ENCODE measurements at places on chromosomes 6 and 20. TPM values are rescaled to one million over a fixed set of nuclear protein-coding genes. Genes with fewer than 3 reads are reported as not detected.

Gene AIF1
- total RNA-seq: 12.5 TPM

Gene WFDC12
- total RNA-seq: not detected

Gene SLC12A5
- not detected for total RNA-seq

Gene HUS1B
- 0.71 TPM for total RNA-seq

Gene MAS1
- total RNA-seq: not detected

Gene GPR63
- 1.6 TPM for total RNA-seq

DNA sequence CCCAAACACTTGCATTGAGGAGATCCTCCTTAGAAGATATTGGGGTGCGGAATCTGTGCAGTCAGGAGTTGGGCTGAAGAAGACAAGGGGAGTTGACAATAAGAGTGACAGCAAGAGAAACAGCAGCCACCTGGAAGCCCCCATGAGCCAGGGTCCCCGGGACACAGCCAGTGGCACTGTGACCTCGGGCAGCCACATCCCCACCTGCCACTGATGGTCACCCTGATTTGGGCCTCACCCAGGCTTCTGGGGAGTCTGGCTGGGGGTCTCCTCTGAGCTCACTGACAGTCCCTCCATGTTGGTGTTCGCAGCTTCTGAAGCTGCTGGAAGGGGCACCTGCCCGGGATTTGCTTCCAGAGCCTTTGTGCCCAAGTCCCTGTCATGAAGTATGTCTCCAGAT, 123.5 kb downstream of the TTLL2 start:
- no peak overlapping the region for H3K4me3 ChIP-seq
- no peaks in the 10 kb centered on the region for H3K27me3 ChIP-seq
- no peak for DNase-seq
- H3K4me1 ChIP-seq: no peaks in the 10 kb centered on the region

- H3K36me3 ChIP-seq: no peaks in the 10 kb centered on the region
- DNase-seq: no peak
- no peak overlapping the region for H3K27ac ChIP-seq
- no peaks in the 10 kb centered on the region for H3K27me3 ChIP-seq
- H3K4me1 ChIP-seq: no peaks in the 10 kb centered on the region
Measured at GRCh38 chr6:25387911-25388310, 108.7 kb downstream of the CARMIL1 start.

DNA sequence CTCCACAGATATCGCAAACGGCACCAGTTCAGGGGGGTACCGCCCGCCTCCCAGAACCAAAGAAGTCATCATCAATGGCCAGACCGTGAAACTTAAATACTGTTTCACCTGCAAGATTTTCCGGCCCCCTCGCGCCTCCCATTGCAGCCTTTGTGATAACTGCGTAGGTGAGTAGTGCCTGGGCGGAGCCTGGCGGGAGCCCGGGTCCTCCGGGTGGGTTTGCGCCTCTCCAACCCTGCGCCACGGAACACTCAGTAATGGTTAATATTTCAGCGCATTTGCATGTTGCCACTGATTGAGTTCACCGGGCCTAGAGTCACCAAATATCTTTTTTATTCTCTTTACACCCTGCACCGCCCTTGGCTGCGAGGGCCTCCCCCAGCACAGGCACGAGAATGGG, 212.0 kb downstream of the ZDHHC14 start:
- DNase-seq: no peak
- no peak overlapping the region for H3K27ac ChIP-seq
- no peaks in the 10 kb centered on the region for H3K4me1 ChIP-seq
- H3K36me3 ChIP-seq: no peaks in the 10 kb centered on the region
- H3K4me3 ChIP-seq: peak overlapping the region; percentile 4

- H3K36me3 ChIP-seq: peaks cover 10% of the 10 kb centered on the region
- peak; percentile 63 for DNase-seq
- no peaks in the 10 kb centered on the region for H3K27me3 ChIP-seq
- H3K4me3 ChIP-seq: peak overlapping the region; percentile 61
Measured at GRCh38 chr20:36950414-36951197, 902 bp downstream of the SAMHD1 start.

- H3K36me3 ChIP-seq: no peaks in the 10 kb centered on the region
- DNase-seq: no peak
- no peak overlapping the region for H3K4me3 ChIP-seq
Measured at GRCh38 chr6:106101466-106101865, 15.3 kb downstream of the PRDM1 start.

DNA sequence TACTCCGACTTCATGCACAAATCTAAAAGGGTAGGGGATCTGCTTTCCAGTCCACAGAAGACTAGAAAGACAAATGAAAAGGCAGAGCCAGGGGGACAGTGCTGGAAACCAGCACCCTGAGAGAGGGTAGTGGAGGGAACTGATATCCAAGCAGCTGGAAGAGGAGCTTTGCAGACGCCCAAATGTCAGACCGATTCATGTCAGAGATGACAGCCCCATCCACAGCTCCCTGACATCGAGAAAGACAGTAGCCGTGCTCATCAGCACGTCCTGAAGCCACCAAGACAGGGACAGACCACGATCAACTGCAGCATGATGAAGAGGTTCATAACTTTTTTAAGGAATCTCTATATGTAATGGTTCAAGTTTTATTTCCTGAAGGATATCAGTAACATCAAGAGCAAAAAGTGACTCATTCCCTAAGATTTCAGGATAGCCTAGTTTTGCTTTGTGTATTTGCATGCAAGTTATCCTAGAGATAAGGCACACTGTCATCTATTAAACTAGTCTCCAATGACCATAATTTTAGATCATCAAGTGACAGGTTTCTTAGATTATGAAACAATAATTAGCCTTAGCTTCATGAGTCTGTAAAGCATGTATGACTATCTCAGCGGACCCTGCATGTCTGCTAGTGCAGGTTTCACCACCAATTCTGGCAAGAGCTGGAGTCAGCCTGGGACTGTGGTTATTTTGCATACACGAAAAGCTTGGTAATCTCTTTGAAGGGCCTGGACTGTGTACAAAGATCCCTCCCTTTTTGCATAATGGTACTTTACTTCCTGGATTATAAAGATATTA, 43.0 kb downstream of the PRDM1 start:
- H3K4me1 ChIP-seq: no peaks in the 10 kb centered on the region
- no peaks in the 10 kb centered on the region for H3K27me3 ChIP-seq
- no peak overlapping the region for H3K4me3 ChIP-seq
- DNase-seq: no peak
- H3K36me3 ChIP-seq: no peaks in the 10 kb centered on the region
- no peak overlapping the region for H3K27ac ChIP-seq

- H3K27ac ChIP-seq: no peak overlapping the region
- no peaks in the 10 kb centered on the region for H3K36me3 ChIP-seq
- H3K4me1 ChIP-seq: no peaks in the 10 kb centered on the region
- H3K4me3 ChIP-seq: no peak overlapping the region
Measured at GRCh38 chr6:167717455-167717854, 109.3 kb upstream of the AFDN start.

- H3K4me1 ChIP-seq: no peaks in the 10 kb centered on the region
- H3K27ac ChIP-seq: no peak overlapping the region
- H3K36me3 ChIP-seq: no peaks in the 10 kb centered on the region
- no peak for DNase-seq
- no peaks in the 10 kb centered on the region for H3K27me3 ChIP-seq
Measured at GRCh38 chr6:98724537-98724936, 109.8 kb upstream of the POU3F2 start.

DNA sequence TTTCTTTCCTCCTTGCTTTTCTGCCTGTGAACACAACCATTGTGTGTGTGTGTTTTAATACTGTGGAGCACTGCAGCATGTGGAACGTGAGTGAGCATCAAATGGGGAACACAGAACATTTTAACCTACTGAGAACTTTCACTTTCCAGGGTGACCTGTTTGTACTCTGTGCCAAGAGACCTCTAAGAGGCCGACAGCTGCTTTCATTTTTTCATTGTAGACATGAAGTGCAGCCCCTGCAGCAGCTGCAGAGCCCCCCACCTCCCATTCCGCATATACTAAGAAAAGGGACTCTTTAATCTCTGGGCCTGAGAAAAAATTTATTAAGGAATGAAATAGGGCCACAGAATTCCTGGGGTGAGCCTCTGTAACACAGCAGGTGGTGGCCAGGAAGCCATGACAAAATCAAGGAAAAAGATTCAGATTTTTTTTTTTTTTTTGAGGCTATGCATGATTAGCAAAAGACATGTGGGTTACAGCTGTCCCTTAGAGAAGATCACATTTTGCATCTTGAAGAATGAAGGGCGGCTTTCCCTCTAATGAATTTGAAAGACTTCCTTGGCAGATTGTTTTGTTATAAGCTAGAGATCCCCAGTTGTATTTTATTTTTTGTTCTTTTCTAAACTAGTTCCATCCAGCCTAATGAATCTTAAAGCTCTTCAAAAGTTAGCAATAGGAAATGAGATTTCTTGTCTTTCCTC, 503.4 kb downstream of the CD109 start:
- H3K4me3 ChIP-seq: no peak overlapping the region
- no peaks in the 10 kb centered on the region for H3K4me1 ChIP-seq
- H3K27ac ChIP-seq: no peak overlapping the region
- no peaks in the 10 kb centered on the region for H3K36me3 ChIP-seq
- no peak for DNase-seq

DNA sequence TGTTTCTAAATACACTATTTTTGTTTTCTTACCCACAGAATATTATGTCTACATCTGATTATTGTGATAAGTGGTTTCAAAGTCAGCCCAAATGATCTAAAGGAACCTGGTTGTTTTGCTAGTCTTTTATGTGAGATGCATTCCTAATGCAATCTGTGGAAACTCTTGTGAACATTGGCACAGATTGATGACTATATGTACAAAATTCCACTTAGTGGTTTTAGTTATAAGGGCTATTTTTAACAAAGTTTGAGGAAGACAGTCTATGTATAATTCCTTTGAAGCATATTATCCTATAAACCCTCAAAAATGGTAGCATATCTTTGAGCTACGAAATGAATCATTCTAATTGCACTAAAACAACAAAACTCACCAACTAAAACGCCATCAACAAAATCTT, 140.9 kb downstream of the GRIK2 start:
- H3K4me3 ChIP-seq: no peak overlapping the region
- peaks cover 3% of the 10 kb centered on the region for H3K4me1 ChIP-seq
- H3K36me3 ChIP-seq: no peaks in the 10 kb centered on the region
- H3K27me3 ChIP-seq: no peaks in the 10 kb centered on the region
- no peak for DNase-seq

DNA sequence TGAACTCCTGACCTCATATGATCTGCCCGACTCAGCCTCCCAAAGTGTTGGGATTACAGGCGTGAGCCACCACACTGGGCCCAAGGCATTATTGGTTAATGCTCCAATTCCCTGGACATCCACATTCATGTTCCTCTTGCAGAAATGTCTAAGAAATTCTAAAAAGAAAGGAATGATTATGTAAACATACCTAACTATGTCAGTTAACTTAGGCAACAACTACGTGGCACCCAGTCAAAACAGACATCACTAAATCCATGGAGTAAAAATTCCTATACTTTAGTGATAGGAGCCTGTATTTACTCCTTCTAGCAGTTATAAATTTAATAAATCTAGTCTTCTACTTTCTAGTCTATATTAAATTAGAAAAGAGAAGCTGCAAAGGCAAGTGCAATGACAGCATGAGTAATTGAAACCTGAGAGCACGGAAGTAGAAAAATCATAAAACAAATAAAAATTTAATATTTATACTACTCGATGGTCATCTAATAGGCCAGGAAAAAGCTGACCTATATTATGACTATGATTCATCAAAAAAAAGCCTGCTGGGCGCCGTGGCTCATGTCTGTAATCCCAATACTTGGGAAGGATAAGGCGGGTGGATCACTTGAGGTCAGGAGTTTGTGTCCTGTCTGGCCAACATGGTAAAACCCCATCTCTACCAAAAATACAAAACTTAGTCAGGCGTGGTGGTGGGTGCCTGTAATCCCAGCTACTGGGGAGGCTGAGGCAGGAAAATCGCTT, 4.2 kb downstream of the AHI1 start:
- H3K27ac ChIP-seq: no peak overlapping the region
- no peak overlapping the region for H3K4me3 ChIP-seq
- DNase-seq: no peak
- no peaks in the 10 kb centered on the region for H3K27me3 ChIP-seq
- H3K36me3 ChIP-seq: peaks cover 35% of the 10 kb centered on the region

DNA sequence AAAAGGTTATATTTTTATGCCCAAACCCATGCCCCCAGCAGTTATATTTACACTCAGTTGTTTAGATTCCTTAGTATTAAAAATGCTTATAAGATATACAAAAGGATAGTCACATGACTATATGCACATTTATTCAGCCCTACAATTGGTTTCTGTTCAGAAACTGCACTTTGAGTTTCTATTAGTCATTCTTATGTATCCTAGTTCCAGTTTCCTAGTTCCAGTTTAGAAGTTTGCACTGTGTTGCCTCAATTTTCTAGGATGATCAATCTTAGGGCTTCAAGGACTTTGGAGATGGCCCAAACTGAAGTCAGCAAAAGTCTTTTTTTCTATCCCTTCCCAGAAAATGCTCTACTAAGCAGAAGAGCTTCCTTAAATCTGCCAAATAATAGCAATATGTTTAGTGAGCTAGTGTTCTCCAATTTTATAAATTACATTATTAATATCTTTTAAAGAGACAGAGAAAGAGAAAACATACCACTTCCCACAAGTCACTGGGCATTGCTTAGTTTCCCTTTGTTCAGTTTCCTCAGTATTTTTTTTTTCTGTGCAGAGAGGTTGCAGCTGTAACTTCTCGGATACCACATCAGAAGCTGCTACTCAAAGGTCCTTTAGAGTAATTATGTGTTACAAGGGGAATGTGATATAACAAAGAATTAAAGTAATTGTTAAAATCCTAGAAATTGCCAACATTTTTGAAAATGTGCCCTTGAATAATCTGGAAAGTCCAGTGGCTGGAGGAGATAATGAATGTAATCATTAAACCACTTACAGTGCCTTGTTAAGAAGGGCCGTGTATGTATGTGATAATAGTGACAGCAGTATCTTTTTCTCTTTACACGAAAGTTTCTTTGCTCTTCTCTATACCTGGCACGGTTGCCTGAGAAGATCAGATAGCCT, 138.8 kb downstream of the KHDRBS2 start:
- no peak overlapping the region for H3K27ac ChIP-seq
- H3K27me3 ChIP-seq: no peaks in the 10 kb centered on the region
- DNase-seq: no peak
- H3K4me1 ChIP-seq: no peaks in the 10 kb centered on the region

DNA sequence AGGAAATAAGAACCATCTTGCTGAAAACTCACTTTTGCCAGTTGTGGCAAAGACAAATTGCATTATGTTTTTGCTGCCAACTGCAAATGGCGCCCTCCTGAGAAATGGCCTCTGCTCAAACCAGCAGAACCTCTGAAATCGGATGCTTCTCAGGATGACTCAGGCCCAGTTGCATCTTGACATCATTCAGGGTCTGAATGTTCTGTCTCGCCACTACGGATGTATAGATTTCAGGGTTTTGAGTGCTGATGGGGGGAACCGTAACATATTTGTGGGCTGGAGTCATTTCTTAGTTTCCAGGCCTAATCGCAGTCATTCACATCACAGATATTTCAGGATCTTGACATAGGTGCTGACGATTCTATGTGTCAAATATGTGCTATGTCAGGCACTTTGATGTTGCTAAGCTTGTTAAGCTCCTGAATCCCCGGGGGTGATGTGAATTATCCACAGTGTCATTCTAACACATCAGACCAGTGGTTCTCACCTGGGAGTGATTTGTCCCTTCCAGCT, 207.1 kb downstream of the NFATC2 start:
- no peaks in the 10 kb centered on the region for H3K27me3 ChIP-seq
- no peak overlapping the region for H3K27ac ChIP-seq
- no peak overlapping the region for H3K4me3 ChIP-seq
- no peaks in the 10 kb centered on the region for H3K36me3 ChIP-seq

GRCh38 chr6:12328701-12329100, 38.5 kb downstream of the EDN1 start:
- DNase-seq: no peak
- no peaks in the 10 kb centered on the region for H3K27me3 ChIP-seq
- H3K36me3 ChIP-seq: no peaks in the 10 kb centered on the region
- peaks cover 13% of the 10 kb centered on the region for H3K4me1 ChIP-seq
- no peak overlapping the region for H3K4me3 ChIP-seq

GRCh38 chr20:59836767-59837166, 96.7 kb downstream of the SYCP2 start:
- H3K36me3 ChIP-seq: no peaks in the 10 kb centered on the region
- no peak overlapping the region for H3K27ac ChIP-seq
- no peak overlapping the region for H3K4me3 ChIP-seq
- no peaks in the 10 kb centered on the region for H3K27me3 ChIP-seq
- DNase-seq: no peak
